Activated CD8-positive, alpha-beta memory T cell treated with anti-CD3 and anti-CD28 coated beads, Interleukin-2, amount 10 ng/mL, durations not matched to agents 7 days and 5 days (primary cell): ENCODE measurements at places on chromosomes 7 and 10. TPM values are rescaled to one million over a fixed set of nuclear protein-coding genes. Genes with fewer than 3 reads are reported as not detected.

DNA sequence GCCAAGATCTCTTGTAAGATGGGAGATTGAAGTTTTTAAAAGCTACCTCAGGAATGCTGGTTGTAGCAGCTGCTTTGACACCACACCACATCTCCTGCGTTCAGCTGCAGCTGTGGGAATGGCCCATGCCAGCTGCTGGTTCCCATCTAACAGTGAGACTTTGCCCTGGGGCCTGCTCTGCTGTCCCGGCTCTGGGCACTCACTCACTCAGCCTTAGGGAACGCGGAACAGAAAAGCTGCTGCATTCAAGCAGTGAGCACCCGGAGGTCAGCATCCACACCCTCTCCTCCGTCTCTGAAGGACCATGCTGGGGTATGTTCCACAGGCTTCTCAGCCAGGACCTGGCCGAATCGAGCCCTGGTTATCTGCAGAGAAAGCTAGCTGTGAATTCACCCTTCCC is 197.1 kb upstream of the CXCL12 start:
- no peak for DNase-seq

DNA sequence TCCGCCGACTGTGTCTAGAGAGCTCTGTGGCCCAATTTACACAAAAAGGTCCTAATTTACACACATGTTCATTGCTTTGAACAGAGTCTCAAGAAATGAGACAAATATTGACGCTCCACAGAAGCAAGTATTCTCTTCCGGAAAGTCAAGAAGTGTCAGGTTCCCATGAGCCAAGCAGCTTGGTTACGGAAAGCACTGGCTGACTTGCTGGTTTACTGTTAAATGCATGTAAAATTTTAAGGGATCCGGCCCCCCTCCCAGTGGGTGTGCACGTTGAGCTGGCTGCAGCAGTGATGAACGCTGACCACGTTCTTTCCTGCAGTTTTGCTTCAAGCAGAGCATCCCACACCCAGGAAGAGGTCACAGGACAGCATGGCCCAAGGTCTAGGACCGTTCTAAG is 76.8 kb downstream of the DIP2C start:
- no peak for DNase-seq

GRCh38 chr7:2140216-2141020 is 92.3 kb downstream of the MAD1L1 start:
- no peak for DNase-seq

- DNase-seq = no peak
Observed at GRCh38 chr7:45147858-45148652, 9.5 kb upstream of the RAMP3 start.

The COBL gene
- not detected for total RNA-seq

DNA sequence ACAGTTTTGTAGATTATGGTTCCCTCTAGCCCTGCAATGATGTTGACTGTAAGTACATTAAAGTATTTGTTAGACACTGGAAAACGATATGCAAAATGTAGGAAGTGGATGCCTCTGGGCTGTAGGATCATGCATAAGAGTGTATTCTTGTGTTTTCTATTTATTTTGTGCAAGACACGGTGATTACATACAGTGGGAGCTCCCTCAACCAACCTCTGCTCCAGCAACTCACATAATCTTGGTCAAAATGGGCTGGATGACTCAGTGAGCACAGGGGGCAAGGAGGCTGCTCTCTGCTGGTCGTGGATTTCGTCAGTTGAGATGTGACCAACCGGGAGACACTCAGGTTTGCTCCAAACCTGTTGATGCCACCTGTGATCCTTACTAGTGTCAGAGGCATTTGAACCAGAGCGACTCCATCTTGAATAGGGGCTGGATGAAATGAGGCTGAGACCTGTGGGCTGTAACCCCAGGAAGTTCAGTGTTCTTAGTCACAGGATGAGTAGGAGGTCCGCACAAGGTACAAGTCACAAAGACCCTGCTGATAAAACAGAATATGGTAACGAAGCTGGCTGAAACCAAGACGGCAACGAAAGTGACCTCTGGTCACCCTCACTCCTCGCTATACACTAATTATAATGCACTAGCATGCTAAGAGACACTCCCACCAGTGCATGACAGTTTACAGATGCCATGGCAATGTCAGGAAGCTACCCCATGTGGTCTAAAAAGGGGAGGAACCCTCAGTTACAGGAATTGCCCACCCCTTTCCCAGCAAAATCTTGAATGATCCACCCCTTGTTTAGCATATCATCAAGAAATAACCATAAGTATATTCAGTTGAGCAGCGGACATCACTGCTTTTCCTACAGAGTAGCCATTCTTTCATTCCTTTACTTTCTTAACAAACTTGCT is 56.4 kb upstream of the FAM20C start:
- no peak for DNase-seq

GRCh38 chr7:141679014-141679413 is 23.0 kb downstream of the DENND11 start:
- no peak for DNase-seq

GRCh38 chr10:52351914-52352330 is 37.8 kb downstream of the DKK1 start:
- DNase-seq = no peak

DNA sequence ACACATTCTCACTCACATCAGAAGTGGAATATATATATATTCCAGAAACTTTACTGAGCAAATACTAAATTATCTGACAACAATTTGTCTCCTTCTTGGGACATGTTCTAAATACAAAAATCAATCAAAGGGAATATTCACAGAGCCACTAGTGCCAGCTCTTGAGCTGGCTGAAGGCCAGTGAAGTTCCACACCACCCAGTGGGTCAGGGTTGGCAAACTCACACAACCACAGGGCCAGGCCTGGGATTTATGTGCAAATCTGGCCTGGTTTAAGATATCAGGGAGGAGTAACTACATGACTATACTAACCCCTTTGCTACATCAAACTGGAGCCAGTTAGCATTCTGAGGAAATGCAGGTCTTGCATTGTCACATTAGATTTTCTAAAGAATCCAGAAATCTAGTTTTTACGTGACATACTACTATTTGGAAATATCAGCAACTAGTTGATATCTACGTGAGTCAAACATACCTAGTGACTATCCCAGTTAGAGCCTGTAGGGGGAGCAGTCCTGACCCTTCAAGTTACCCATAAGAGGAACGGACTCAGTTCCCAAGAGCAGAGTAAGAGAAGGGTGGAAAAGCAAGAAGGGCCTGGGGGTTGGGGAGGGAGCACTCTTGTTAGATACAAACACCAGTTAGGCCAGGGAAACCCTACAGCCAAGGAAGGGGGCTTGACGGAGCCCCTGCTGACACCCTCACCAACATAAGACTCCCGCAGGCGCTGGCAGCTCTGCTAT is 600.4 kb downstream of the KCNMA1 start:
- no peak for DNase-seq

GRCh38 chr10:69835875-69836730 is 34.4 kb downstream of the COL13A1 start:
- DNase-seq = no peak

The IDI2 gene
- total RNA-seq = not detected

GRCh38 chr10:46308666-46309450 is 22.1 kb downstream of the ANTXRL start:
- no peak for DNase-seq

GRCh38 chr10:33939892-33940291 is 605.4 kb upstream of the NRP1 start:
- DNase-seq = no peak

- no peak for DNase-seq
Observed at GRCh38 chr10:112352044-112352443, 21.9 kb upstream of the ACSL5 start.
